ENCODE measurements at places on chromosomes 5 and 9.

- DNase-seq, result no peak
Observed at GRCh38 chr5:102511666-102512065, 12.9 kb upstream of the SLCO6A1 start.

DNA sequence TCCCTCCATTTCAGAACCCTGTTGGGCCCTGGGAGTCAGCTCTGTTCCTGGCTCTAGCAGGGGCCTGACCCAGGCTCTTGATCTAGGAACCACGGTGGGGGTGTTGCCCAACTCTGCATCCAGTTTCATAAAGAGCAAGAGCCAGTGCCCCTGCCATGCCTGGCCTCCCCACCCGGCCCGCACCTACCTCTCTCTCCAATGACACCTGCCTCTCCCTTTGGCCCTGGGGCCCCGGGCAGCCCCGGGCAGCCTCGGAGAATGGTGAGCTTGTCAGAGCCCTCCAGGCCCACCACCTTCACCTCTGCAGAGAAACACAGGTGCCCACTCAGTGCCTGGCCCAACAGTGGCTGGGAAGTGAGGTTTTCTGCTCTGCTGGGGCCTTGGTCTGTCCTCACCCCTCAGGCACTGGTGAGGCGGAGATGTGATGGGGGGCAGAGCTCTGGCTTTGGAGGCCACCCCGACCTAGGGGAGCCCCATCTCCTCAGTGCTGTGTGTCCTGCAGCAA lies 1.5 kb downstream of the FCN1 start:
- DNase-seq, result no peak

DNA sequence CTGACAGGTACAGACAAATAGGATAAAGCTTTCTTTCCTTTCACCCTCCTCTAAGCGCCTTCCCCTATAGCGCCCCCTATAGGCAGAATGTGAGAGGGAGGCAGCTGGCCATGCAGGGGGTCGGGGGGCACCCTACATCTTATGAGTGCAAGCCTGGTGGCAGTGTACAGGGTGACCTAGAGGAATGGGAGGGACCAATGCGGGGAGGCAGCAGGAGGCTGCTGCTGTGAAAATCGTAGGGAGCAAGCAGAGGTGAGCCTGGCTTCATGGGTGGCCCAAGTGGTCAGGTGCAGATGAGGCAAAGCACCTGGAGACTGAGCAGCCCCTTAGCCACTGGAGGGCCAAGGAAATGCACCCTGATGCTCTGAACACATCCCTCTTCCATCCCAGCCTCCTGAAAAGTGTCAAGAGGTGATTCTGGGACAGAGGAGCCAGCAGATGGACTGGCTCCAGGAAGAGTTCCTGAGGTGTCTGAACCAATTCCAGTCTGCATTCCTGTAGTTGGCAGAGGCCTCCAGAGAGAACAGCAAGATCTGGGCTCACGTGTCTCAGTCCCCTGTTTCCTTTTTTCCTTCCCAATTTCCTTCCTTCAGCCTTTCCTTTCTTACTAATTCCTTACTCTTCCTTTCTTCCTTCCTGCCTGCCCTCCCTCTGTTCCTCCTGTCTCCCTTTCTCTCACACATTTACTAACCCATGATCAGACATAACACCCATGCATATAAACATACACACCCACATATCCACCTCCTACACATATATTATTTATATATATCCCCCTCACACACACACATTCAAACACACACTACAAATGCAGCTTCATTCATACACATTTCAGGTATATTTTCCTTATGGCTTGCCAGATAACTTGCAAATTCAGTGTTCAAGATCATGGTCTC lies 32.8 kb upstream of the GALNT10 start:
- DNase-seq, result no peak

DNA sequence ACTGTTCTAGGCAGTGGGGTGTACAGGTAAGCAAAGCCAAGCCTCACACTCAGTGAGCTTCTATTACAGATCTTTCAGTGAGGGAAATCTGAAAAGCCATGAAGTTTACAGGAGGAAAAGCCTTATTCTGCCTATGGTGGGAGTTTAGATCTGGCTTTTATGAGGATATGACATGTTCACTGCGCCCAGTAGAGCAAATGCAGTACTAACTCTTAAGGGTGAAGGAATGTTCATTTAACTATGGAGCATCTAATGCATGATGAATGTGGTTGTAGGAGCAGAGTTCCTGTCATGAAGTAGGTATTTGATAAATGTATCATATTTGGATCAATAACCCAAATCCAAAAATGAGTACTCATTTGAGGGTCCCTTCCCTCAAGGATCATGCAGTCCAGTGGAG lies 230.2 kb upstream of the PAPPA start:
- DNase-seq, result no peak

GRCh38 chr5:74433255-74433895 lies 207.2 kb downstream of the ENC1 start:
- DNase-seq, result no peak

DNA sequence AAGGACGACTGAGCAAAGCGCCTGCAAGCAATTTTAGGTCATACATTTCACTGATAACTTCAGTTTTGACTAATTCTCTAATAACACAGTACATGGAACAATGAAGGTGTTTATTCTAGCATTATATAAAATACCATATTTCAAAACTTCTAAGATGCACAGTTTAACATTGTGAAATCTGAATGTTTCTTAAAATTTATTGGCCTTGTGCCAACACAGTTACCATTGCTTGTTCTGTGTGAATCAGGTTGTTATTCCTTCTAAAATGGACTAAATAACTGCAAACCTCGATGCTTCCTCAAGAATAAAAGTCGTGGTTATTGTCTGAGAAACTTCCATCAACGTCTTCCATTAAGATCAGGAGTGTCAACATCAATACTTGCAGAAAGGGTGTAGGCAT lies 8.0 kb downstream of the MCC start:
- no peak for DNase-seq

- no peak for DNase-seq
Observed at GRCh38 chr9:136407911-136408310, 2.5 kb downstream of the ENTR1 start.

- DNase-seq, result no peak
Observed at GRCh38 chr5:169697511-169697890, 60.4 kb downstream of the DOCK2 start.

- no peak for DNase-seq
Observed at GRCh38 chr5:28523888-28524635, 1485.7 kb upstream of the CDH9 start.

- DNase-seq, result no peak
Observed at GRCh38 chr9:136514022-136514714, 31.3 kb upstream of the SEC16A start.

DNA sequence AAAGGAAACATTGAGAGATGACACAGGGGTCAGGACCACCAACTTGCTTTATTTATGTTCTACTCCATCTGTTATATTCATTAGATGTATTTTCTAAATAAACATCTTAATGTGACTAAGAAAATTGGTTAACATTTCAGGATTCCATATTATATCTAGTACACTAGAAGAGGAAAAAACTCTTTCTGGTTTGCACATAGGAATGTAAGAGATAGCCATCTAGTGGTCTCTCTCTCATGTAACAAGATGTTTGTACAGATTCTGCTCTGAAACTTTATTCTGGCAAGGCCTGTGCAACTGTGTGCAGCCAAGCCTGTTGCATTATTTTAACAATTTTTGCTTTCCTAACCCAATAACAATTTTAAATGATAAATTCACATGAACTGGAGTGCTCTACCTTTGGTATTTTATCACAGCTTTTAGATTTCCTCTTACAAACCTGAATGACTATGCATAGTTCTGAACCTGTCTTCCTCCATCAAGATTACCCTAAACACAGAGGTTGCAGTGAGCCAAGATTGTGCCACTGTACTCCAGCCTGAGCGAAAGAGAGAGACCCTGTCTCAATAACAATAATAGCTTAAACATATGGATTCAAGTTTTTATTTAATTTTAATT lies 148.2 kb downstream of the GIN1 start:
- DNase-seq, result no peak

DNA sequence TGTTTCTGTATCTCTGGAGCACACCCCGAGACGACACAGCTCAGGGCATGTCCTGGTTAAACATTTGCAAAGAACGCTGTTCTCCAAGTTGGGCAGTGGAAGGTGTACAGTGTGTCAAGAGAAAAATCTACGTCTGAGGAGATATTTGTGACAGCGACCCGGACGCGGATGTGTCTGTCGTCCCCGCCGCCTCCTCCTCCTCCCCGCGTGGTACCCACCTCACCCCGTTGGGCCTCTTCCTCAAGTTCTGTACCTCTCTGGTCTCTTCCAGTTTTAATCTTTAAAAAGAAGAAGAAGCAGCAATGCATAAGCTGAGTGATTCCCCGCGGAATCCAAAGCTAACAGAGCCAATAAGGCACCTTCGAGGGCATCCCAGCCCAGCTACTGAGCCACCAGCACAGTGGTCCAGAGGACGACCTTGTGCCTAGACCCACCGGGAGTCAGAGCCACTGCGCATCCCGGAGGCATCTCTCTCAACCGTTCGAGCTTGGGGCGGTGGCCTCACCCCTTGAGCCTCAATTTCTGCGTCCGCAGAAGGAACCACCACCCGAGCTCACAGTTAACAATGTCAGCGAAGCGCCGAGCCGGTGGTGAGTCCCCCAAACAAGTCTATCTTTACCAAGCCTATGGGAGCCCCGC lies 467 bp downstream of the C9orf78 start:
- DNase-seq, result no peak

All from activated CD4-positive, CD25-positive, alpha-beta regulatory T cell (primary cell).